ENCODE measurements at places on chromosomes 7 and 10.

- no peak for DNase-seq
Observed at GRCh38 chr10:85528318-85528652, 838.3 kb downstream of the GRID1 start.

DNA sequence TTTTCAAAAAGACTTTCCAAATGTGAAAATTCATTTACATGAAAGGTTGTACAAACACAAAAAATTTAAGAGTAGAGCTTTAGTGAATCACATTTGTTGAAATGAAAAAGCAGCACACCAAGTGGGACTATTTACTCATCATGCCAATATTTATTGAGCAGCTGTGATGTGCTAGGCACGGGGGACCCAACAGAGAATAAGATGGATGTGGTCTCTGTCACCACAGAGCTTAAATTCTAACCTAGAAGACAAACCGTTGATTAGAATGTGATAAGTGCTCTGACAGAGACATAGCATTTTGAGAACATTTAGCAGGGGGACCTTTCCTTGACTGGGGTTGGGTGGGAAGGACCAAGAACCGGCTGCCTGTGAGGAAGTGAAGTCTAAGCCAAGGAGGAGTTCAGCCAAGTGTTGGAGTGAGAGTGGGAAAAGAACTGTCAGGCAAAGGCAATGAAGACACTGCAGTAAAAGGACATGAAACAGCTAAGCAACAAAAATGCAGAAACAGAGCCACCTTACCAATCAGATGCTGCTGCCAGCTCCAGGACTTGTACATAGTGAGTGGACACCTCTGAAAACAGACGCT is 19.1 kb downstream of the ADAM12 start:
- DNase-seq, result peak; percentile 82

- no peak for DNase-seq
Observed at GRCh38 chr7:77631820-77632219, 64.4 kb upstream of the RSBN1L start.

- no peak for DNase-seq
Observed at GRCh38 chr10:62130948-62131347, 137.7 kb downstream of the RTKN2 start.

DNA sequence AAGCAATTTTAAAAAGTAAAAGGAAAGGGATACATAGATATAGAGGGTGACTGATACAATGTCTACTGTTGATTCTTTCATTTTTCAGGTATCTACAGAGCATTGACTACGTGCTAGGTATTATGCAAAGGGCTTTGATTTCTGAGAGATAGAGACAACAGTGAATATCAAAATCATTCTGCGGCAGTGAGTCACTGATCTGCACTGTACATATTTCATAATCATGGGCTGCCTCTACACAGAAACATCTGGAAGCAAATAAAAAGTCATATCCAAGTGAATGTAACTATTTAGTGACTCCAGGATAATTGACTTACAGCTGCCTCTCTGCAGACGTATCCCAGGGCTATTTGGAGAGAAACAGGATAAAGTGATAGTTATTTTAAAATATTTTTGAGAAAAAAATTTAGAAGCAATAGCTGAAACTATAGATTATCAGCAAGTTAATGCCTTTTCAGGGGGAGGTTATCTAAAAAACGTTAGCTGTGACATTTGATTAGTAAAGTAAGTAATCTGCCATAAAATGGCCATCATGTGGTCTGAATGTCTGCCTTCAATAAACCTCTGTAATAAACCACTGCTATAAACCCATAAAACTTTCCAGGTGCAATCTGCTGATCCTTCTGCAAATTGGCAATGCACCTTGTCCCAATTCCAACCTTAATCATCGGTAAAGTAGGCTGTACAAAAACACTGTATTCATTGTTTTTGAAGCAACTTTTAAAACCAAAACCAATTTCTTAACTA is 43.7 kb downstream of the CPXM2 start:
- no peak for DNase-seq

DNA sequence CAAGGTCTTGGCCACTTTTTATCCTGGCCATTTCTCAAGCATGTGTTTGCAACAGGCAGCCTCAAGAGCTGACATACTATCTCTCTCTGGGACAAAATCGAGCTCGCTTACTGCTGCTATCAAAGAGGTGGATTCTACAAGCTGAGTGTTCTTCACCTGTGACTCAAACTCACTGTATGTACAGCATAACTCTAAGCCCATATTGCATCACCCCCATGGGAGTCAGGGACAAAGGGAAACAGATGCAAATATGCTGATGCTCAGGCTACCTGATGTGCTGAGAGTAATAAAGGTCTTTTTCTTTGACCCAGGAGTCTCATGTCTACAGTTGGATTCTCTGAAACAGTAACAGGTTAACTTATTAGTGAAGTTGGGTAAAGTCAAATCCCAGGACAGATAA is 45.2 kb downstream of the PCLO start:
- DNase-seq, result no peak

DNA sequence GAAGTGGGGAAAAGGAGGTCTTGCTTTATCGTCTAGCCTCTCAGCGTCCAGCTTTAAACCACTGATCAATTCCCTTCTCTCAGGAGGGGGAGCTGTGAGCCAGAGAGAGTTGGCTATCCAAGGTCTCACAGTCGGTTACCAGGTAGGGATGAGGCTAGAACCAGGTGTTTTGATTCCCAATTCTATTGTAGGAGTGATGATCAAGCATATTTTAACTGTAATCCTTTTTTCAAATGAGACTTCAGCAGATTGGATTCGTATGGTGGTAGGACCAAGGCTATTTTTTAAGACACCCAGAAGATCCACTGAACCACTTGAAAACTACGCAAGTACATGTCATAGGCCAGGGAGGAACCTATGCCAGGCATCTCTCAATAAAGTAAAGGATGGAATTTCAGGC is 8.4 kb downstream of the MINDY4 start:
- no peak for DNase-seq

GRCh38 chr7:157690058-157690832 is 353.4 kb downstream of the DNAJB6 start:
- DNase-seq, result no peak

DNA sequence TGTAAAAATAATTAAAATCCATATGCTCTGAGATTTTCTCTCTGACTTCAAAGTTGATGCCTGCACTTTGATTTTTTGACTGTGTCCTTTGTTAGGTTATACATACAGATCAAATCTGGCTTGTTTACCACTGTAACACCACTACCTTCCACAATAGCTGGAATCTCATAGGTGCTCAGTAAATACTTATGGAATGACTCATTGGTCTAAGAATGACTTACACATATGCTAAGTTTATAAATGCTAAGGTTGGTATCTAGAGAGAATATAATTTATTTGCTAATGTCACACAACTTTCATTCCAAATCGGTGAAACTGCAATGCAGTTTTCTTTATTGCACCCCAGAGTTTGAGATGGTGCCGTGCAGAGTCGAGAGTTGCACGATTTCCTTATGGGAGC is 578.5 kb downstream of the SH2D4B start:
- DNase-seq, result no peak

GRCh38 chr10:20971901-20972300 is 74.8 kb upstream of the NEBL start:
- no peak for DNase-seq

- DNase-seq, result no peak
Observed at GRCh38 chr7:140144821-140145220, 32.0 kb downstream of the KDM7A start.

All from right forelimb (tissue), 1 donor.